ENCODE measurements at places on chromosomes 7 and 10.
A peak's percentile ranks its signal among the peaks of the same experiment; 100 is the strongest.

DNA sequence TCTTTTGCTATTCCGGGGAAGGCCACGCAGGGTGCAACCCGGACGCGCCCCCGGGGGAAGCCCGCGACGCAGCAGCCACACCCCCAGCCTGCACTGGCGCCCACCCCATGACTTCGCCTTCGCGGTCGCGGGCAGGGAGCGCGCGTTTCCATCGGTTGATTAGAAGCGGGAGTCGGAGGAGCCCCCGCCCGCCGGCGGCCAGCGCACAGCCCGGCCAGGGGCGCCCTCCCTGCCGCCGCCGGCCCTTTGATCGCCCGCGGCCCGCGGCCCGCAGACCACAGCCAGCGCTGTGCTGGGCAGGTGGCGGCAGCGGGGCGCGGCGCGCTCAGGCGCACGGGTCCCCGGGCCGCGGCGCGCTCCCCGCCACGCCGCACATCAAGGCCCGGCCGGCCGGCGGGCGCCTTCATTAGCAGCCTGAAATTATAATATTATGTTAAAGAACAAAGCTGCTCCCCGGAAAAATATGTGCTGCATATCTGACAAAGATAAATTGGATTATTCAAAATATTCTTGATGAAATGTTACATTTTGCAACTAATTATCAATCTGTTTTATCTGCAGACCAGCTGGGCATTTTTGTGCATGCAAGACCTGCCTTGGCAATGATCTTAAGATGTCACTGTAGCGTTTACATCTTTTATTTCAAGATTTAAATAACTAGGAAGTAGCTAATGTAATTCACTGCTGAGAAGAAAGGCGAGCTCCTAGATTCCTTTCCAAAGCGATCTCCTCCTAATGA lies 160.7 kb upstream of the MKI67 start:
- no peak for DNase-seq

DNA sequence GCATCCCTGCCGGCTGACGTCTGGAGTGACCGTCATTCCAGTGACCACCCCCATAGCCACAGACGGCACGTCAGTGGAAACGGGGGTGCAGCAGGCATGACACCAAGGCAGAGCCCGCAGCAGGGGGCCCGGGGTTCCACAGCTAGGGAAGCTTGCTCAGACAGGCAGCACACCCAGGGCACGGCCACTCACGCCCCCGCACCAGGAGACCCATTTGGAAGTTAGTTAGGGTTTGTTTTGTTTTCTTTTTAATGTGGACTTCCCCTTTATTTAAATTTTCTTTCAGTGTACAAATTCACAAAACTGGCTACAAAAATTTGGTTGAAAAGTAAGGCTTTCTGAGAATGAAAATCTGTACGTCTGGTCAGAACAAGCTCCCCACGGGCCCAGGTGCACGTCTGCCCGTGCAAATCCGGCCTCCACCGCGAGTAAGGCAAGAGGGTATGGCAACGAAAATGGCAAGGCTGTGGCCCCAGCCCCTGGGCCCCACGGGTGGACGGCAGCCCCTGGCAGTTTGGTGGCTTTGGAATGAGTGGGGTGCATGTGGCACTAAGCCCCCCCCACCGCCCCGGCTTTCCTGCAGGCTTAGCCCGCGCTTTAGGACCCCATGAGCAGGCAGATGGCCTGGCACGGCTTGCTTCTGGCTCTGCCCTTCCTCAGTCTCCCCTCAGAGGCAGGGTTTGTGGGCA lies 124.2 kb downstream of the FAM53B start:
- DNase-seq, result no peak

GRCh38 chr10:97520520-97520919 lies 21.8 kb downstream of the UBTD1 start:
- no peak for DNase-seq

DNA sequence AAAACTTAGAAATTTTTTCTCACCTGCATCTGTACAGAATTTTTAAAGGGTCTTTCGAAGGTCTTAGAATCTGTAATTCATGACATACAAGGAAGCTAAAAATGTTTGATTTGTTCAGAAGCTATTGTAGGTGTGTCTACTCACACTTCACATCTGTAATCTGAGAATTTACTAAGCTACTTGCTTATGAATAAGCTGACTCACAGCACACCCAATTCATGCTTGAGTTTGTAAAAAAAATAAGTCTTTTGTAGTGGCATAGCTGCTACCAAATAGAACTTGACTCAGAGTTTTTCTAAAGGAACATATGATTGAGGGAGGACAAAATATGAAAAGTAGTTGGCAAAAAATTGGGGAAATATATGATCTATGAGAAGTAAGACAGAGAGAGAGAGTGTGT lies 12.7 kb upstream of the AGR2 start:
- DNase-seq, result no peak

DNA sequence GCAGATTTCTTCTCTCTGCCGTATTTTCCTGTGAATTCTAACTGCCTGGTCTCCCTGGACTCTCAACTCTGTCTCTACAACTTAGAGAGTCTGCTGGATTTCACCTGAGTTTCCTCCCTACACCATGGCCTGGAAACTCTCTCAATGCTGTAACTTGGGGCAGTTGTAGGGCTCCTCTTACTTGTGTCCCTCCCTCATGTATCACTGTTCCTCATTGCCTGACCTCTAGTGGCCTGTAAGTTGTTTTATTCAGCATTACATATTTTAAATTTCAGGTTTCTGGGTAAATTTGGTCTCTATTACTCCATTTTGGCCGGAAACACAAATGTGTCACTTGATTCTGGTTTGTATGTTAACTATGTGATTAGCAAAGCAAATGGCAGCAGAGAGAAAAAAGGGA lies 70.9 kb downstream of the DYNC1I1 start:
- DNase-seq, result peak; percentile 7

DNA sequence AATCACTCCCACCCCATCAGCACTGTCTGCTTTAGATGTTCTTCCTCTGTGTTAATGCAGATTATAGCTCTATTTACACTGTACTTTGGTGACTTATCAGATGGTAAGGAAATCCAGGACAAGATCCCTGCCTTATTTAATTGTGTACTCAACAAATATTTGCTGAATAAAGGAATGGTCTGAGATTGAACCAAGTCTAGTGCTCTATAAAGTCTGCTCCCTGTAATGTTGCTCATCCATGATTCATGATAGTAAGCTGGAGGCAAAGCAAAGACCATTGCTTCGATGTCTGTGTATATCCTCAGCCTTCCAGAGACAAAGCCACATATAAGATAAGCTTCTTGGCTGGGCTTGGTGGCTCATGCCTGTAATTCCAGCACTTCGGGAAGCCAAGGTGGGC lies 33.5 kb downstream of the PLCE1 start:
- no peak for DNase-seq

DNA sequence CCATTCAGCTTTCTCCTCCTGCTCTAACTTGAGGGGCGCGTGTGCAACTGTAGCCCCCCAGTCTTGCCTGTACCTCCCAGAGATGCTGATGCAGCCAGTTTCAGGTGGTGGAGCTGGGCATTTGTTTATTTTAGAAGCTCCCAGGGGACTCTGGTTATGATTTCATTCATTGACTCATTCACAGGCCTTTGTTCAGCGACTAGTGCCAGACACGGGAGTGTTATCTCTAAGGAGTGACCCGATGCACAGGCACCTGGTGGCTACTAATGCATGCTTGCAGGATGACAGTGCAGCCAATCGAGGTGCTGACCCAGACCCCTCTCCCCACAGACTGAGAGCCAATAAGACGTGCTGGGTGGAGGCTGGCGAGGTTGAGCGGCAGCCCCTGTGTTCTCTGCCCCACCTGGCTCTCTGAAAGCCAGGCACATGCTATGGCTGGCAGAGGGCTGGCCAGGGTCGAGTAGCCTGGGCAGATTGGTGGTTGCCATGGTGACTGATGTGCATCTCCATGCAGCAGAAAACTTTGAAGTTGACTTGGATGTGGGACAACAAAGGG lies 19.7 kb upstream of the SLC18A2 start:
- DNase-seq, result peak; percentile 12

GRCh38 chr7:6725003-6725402 lies 18.3 kb upstream of the ZNF12 start:
- peak; percentile 47 for DNase-seq

DNA sequence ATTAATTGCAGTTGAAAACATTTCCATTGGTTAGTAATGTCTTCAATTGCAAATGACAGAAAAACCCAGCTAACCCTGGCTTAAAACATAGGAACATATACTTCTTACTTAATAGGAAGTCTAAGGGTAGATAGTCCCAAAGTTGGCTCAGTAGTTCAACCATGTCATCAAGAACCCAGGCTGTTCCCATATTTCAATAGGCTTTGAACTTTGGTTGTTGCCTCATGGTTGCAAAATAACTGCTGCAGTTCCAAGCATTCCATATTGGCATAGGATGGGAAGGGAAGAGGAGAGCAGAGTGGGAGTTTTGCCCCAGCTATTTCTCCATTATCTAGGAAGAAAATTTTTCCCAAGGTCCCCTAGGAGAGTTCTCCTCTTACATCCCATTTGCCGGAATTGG lies 81.4 kb upstream of the EEPD1 start:
- no peak for DNase-seq

DNA sequence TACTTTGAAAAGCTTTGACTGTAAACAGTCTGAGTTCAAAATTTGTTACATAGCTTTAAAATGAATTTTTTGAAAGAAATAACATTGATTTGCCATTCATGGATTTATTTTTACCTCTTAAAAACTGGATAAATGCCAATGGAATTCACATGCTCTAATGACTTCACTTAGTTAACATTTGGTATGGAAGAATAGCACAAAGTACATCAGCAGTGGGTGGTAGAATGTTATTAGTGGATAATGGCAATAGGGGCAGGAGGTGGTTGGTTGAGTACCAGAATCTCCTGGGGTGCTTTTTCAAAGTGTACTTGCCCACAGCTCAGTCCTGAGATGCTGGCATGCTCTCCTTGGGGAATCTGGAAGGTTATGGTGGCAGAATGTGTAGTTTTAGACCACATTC lies 4.7 kb downstream of the PPP1R9A start:
- DNase-seq, result no peak

GRCh38 chr10:102948786-102949185 lies 30.7 kb downstream of the CNNM2 start:
- DNase-seq, result peak; percentile 18
